Stimulated activated CD8-positive, alpha-beta memory T cell treated with anti-CD3 and anti-CD28 coated beads, Interleukin-15, amount 100 ng/mL, for 48 hours (primary cell): ENCODE measurements at places on chromosomes 1 and 21.

- DNase-seq = no peak
Measured at GRCh38 chr21:37241426-37241825, 25.7 kb downstream of the VPS26C start.

GRCh38 chr1:14142397-14143100 is 442.6 kb downstream of the PRDM2 start:
- no peak for DNase-seq

- DNase-seq = no peak
Measured at GRCh38 chr1:161193561-161194235, 5.2 kb downstream of the ADAMTS4 start.

GRCh38 chr1:27638047-27638734 is 3.2 kb upstream of the FGR start:
- no peak for DNase-seq

- DNase-seq = no peak
Measured at GRCh38 chr1:3441410-3441847, 13.0 kb upstream of the ARHGEF16 start.

GRCh38 chr21:35511696-35512162 is 462.6 kb upstream of the RUNX1 start:
- DNase-seq = no peak

GRCh38 chr1:195278644-195279043 is 1329.6 kb downstream of the KCNT2 start:
- no peak for DNase-seq

DNA sequence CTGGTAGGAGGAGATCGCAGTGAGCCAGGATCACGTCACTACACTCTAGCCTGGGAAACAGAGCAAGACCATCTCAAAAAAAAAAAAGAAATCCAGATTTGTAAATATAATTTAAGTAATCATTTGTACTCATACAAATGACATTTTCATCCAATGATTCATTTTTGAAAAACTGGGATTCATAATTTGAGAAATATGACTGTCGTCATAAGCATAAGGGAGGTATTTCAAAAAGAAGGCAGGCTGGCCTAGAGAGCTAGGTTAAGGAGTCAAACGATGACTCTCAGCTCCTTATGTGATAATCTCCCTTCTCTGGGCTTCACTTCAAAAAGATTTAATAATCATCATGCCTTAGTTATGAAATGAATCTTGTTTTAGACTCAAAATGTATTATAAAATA is 2.3 kb downstream of the GART start:
- DNase-seq = no peak

GRCh38 chr1:222950892-222951291 is 136.1 kb downstream of the DISP1 start:
- DNase-seq = no peak

GRCh38 chr1:97245026-97245425 is 523.4 kb downstream of the PTBP2 start:
- no peak for DNase-seq

DNA sequence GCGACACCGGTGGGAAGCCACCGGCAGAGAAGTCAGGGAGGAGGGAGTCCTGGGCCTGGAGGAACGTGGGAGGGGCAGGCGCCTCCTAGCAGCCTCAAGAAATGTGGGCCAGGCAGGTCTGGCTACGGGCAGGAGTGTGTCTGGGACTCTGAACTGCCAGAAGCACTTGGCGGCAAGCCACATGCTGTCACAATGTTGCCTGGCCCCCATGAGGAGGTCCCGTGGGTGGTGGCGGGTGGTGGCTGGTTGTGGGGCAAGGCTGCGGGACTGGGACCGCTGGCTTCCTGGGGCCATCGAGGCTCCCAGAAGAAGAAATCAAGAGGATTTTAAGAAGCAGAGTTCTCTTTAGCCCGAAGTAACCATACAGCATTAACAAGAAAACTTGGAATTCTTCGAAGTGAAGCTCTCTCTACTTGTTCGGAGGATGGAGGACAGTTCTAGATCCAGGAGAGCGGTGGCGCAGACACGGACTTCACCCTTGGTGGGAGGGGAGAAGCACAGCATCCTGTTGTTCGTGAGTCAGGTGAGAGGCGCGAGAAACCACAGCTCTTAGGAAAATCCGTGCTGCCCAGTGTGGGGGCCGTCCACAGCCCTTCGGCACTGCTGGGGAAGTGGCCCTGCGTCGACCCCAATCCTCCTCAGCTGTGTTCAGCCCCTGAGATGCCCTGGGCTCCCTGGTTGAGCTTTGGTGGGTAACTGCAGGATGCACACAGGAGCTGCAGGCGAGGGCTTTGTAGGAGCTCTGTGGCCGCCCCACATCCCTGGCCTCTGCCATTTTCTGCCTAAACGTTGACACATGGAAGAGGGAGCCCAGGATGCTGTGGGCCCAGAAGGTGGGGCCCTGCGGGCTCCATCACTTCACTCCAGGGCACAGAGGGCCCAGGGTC is 12.4 kb downstream of the SKI start:
- no peak for DNase-seq

DNA sequence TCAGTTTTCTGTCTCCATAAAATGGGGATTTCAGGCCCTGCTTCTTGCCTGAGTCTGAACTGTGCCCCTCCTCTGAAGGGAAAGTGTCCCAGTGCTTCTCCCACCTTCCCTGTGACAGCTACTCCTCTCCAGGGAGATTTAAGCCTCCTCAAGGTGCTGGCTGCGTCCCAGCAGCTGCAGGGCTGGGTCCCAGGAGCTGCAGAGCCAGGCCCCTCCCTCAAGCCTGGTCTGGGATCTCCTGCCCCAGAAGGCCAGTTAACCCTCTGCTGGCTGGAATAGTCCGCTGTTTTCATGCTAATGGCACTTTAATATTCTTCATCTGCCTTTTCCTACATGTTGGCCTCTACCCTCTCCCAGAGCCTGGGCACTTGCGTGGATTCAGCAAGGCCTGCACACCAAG is 99.0 kb downstream of the PLXNA2 start:
- no peak for DNase-seq

DNA sequence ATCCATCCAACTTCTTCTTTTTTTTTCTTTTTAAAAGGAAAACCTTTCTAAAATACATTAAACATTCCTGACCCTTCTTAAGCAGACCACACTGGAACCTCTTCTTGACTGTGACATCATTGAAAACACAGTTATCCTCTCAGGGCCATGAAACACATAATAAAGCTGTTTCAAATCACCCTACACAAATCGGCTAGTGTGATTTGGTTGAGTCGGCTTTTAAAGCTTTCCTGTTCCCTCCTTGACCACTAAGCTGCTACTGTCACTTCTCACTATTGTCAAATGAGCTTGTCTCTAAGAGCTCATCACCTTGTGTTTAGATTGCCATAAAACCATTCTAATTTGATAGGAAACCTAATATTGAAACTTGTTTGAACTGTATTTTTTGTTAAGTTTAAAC is 5.9 kb downstream of the USP24 start:
- no peak for DNase-seq

- no peak for DNase-seq
Measured at GRCh38 chr21:16408280-16408679, 678.5 kb downstream of the USP25 start.

DNA sequence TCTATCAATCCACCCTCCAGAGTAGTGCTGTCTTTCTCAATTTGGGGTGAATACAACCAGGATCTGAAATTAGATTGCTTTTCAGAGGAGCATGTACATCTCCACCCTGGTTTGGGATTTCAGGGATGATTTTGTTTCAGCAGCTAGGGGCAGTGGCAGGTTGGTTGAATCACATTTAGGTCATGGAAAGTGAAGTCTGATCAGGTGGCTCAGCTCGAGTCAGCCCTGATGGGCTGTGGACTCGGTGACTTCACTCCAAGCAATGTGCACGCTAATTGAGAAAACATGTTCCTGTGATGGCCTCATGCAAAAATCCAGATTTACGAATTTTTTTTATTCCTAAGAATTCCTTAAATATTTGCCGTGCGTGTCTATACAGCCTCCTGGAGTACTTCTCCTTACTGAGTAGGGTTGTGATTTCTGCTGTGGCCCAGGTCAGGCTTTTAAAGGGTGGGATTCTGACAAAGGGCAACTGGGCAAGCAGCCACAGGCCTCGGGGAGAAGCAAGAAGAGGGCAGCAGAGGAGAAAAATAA is 7.5 kb downstream of the NGF start:
- no peak for DNase-seq

DNA sequence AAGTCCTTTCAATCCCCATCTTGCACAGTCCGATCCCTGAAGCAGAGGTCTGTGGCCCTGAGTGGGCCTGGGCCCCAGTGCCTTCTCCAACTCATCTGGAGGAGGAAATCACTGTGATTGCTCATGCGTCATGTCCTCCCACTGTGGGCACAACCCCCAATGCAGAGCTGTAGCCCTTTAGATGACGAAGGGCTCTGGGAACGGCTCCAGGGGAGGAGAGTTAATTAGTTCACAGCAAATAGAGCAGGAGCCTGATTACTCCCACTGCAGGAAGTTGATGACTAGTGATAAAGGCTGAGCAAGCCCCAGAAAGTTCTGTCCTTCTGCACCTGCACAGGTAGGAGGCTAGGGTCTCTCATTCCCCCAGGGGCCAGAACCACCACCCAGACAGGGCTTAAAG is 111.5 kb downstream of the CCDC185 start:
- no peak for DNase-seq

DNA sequence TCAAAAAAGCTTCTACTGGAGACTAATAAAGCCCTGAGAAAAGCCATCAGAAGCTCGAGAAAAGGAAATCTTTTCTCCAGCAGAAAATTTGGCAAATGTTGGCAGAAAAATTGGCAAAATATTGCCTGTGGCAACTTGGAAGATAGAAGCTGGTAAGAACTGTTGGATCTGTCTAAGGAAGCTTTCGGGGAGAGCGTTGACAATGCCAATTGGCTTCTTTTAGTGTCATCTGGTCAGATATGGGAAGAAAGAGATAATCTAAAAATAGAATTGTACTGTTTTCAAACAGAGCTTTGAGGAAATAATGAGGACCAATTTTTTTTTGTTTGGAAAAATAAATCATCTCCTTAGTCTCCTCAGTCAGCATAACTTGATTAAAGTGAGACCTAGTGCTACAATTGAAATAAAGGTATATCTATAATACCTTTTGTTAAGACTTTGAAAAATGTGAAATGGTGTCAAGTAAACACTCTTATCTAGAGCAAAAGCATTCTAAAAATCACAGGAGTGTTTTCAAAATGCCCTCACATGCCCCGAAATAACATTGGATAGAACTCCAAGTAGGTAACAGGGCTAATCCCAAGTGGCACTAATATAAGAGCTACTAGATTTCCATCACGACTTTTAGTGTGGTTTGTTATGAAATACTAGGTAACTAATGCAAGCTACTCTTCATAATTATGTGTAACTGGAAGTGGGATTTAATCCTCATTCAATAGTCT is 882.2 kb upstream of the B3GALT2 start:
- DNase-seq = no peak

DNA sequence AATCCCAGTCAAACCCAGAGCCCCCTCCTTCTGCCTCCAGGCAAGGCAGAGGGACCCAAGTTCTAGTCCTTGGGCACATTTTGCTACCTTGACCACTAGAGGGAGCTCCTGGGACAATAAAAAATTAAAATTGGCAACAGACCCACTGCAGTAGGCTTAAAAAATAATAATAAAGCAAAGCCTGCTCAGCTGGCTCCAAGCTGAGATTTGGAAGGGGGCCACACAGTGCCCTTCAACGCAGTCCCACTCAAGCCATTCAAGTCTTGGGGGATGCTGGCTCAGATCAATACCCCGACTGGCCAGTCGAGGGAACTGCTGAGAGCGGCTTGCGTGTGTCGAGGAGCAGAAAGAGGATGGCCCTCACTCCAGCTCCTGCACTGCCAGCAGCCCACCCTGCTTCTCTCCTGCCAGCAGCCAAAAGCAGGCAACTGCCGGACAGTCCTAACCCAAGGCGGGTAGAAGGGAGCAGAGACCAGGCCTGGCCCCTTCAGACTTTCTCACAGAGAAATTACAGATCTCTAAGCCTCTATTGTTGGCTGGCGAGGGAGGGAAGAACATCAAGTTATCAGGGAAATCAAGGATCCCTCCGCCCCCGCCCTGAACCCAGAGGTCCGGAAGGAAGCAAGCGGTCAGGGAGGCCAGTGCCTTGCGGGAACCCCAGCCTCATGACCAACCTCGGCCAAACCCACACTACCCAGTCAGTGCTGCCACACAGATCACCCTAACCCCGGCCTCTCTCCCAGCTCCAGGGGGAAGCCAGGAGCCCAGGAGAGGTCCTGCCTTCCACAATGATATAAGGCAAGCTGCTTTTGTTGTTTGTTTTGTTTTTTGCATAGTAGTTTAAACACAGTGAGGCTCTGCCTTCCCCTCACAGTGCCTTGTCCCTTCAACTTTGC is 4.9 kb upstream of the ALDH4A1 start:
- DNase-seq = peak; percentile 23

DNA sequence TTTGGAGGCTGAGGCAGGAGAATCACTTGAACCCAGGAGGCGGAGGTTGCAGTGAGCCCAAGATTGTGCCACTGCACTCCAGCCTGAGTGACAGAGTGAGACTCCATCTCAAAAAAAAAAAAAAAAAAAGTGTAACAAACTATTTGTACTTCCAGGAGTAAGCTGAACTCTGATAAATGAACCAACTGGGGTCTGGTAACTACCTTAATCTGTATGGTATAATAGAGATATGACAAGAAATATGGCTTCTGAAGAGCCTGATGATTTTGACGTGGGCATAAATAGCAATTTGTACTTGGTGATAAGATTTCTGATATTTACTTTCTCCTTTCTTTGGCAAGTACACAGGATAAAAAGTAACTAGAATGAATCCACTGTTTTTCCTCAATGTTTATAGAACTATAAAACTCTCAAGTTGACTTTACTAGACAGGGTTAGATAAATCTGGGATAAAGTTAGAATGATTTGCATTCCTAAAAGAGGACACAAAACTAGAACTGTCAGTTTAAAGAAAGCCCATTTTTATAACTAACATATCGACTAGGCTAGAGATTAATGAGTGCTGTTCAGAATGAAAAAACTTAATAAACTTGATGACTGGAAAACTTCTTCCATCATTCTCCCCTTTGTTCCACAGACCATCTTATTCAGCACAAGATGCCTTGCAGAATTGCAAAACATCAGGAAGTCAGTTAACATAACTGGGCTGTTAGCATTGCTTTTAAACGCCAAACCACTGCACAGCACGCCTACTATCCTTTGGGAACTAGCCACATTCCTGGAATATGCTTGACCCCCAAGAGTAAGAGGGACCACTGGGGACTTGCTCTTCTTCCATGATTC is 51.5 kb upstream of the EDARADD start:
- DNase-seq = no peak

- DNase-seq = no peak
Measured at GRCh38 chr1:98556521-98557158, 104.9 kb upstream of the SNX7 start.
